ENCODE measurements at places on chromosomes 13 and 19.

DNA sequence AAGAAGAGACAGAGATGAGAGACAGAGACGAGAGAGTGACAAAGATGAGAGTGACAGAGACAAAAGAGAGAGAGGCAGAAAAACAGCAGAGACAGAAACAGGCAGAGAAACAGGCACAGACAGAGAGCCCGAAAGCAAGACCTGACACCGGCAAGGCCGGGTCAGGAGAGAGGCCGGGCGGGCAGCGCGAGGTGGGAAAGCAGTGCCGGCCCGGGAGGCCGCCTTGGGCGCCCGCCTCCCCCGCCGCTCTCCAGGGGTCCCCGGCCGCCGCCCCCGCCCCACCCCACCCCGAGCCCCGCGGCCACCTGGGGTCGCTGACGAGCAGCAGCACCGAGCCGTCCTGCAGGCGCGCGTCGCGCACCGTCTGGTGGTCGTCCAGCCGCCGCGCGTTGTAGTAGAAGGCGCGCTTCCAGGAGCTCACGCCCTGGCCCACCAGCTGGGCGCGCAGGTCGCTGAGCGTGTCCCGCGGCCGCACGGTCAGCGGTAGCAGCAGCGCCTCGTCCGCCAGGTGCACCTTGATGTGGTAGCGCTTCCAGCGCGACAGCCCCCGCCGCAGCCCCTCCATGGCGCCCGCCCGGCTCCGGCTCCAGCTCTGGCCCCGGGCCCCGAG lies at the start of gene TINCR:
Gene TINCR, minus strand, starts transcription at position 594 of the 610 bp plus-strand sequence.
- no peak for DNase-seq

DNA sequence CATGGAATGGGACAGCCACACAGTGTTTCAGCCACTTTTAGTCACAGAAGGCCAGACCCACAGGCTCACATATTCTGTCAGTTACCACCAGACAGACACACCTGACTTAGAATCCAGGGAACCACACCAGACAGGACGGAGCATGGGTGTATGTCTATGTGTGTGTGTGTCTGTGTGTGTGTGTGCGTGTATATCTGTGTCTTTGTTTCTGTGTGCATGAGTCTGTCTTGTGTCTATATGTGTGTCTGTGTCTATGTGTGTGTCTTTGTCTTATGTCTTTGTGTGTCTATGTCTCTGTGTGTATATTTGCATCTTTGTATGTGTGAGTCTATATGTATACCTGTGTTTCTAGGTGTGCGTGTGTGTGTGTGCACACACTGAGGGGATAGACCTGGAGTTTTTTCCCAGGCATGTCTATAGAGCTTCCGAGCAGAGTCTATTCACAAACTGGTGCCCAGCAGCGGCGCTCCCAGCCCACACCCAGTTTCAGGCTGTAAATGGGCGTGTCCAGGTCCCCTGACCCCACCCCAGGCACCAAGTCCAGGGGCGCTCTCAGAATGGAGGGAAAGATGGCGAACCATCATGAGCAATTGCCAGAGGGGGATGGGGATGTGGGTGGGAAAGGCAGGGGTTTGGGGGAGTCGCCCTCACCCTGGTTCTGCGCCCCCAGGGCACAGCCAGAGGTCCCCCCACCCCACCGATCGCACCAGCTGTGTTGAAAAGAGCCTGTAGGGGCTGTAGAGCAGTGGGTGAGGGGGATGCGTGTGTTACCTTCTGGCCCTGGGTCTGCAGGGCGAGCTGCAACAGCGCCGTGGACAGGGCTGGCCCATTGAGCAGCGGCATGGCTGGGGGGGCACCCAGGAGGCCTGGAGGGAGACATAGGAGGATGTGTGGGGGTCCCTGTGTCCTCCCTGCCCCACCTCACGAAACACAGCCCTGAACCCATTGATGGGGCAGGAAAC lies 6.3 kb upstream of the FDX2 start:
- no peak for DNase-seq

- no peak for DNase-seq
These were observed 1.3 kb upstream of the ZNF181 start for GRCh38 chr19:34732612-34733211.

DNA sequence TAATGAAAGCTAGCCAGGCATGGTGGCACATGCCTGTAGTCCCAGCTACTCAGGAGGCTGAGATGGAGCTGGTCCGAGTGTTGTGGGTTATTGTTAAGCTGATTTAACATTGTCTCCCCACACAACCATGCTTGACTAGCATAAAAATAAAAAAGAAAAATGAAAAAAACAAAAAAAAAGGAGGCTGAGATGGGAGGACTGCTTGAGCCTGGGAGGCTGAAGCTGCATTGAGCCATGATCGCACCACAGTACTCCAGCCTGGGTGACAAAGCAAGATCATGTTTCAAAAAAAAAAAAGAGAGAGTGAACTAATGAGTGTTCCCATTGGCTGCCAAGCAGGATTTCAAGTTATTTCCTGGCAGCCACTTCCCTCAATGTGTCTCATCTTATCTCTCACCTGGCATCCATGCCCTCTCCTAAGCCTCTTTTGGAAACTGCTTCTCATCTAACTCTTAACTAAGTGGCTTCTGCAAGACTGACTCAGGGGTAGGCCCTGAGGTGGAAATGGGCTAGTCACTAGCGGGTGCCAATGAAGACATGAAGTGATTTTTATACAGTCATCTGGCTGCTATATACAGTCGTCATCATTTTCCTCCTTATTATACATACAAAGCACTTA lies 4.9 kb downstream of the THAP8 start:
- DNase-seq = no peak

DNA sequence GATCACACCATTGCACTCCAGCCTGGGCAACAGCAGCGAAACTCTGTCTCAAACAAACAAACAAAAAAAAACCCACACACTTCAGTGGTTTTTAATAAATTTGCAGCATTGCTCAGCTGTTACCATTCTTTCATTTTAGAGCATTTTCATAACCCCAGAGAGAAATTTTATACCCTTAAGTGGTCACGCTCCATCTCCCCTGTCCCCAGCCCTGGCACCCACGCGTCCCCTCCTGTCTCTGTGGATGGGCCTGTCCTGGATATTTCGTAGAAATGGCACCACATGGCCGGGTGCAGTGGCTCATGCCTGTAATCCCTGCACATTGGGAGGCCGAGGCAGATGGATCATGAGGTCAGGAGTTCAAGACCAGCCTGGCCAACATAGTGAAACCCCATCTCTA lies 7.8 kb downstream of the THOP1 start:
- no peak for DNase-seq

DNA sequence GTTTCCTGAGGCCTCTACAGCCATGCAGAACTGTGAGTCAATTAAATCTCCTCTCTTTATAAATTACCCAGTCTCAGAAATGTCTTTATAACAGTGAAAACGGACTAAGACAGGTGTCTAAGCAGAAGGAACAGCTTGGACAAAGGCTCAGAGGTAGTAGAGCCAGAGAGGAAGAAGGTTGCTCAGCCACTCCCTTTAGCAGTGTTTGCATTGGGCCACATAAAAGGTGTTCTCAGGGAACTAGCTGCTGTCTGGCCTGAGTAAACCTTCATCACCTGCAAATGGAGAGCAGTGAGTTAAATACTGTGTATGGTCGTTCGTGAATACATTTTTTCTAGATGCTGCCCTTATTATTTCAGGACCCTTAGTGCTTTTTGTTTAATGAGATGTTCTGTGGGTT lies 383.4 kb downstream of the EFNB2 start:
- DNase-seq = no peak

- no peak for DNase-seq
These were observed 1.7 kb upstream of the ADM5 start for GRCh38 chr19:49687566-49688316.

- no peak for DNase-seq
These were observed 698.2 kb downstream of the SLITRK1 start for GRCh38 chr13:83184150-83184475.

- no peak for DNase-seq
These were observed 23.5 kb downstream of the CEACAM16 start for GRCh38 chr19:44722131-44723121.

DNA sequence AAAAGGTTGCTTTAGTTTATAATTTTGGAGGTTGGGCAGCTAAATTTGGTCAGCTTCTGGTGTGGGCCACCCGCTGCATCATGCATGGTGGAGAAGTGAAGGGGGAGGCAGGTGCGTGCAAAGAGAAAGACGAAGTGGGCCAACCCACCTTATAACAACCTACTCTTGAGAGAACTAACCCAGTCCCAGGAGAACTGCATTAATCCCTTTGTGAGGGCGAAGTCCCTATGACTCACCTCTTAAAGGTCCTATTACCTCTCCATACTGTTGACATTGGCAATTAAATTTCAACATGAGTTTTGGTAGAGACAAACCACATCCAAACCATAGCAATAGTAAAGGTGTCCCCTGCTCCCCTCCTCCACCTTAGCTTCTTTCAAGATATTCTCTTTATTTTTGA lies 7.7 kb upstream of the FGF9 start:
- DNase-seq = no peak

DNA sequence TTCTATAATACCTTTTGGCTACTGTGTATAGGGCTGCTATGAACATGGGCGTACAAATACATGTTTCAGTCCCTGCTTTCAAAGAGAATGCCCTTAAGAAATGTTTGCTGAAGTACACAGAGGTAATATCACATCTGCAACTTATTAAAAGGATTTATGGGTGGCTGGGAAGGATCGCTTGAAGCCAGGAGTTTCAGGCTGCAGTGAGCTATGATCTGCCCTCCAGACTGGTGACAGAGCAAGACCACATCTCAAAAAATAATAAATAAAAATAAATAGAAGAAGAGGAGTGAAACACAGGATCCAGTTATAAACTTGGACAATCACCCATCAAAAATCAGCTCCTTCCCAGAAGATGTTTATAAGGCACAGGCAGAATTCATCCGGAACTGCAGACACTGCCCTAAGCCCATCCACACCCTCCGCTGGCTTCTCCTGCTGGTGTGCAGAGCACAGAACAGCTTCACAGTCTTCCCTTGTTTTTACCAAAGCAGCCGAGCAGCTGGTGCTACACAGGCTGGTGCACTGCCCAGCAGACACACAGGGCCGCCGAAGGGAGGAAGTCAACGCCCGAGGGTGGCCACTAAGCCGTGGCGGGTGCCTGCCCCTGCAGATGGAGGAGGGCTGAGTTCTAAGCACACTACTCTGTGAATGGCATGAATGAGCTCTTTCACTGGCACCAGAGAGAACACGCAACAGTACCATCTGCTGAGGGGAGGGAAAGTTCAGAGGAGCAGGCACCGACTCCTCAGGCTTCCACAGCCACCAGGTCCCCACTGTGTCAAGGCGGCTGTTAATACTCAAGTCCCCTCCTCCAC lies 44.0 kb downstream of the BRD4 start:
- no peak for DNase-seq

Measured in amniotic stem cell (primary cell).